Type B pancreatic cell (in vitro differentiated cells): ENCODE measurements at places on chromosomes 2 and 18.

DNA sequence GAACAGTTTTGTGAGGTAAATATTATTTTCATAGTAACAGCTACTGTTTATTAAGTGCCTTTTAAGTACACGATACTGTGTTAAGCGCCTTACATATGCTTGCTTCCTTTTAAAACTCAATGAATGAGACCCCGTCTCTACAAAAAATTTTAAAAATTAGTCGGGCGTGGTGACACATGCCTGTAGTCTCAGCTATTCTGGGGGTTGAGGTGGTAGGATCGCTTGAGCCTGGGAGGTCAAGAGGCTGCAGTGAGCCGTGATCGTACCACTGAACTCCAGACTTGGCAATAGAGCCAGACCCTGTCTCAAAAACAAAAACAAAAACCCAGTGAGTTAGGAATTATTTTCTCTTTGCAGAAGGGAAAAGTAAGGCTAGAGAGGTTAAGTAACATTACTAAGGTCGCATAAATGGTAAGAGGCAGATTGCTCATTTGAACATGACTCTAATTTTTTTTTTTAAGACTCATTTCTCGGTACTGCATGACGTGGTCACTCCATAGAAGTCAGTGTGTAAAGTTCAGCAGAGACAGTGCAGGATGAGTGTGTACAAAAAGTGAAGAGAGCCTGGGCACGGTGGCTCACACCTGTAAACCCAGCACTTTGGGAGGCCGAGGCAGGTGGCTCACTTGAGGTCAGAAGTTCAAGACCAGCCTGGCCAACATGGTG lies 1.1 kb downstream of the METAP1D start:
- no peak for DNase-seq

- DNase-seq, result peak; percentile 66
These were observed 86.5 kb downstream of the INHBB start for GRCh38 chr2:120432293-120432975.

- no peak for DNase-seq
These were observed 382.2 kb downstream of the CLIP4 start for GRCh38 chr2:29497375-29497774.

DNA sequence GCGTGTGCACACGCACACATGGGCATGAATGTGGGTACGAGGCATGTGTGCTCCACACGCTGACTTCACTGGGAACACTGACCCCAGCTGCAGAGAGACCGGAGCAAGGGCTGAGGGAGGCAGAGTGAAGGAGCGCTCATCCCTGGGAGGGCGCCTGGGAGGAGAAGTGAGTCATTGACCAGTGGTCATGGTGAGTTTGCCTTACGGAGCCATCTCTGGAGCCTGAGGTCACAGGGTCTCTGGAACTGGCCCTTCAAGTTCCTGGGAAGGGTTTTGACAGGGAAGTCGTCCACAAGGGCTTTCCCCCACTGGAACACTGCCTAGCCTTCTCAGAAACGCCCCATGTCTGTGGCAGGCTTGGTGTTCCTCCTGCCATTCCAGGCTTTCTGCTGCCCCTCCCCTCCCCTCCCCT lies 14.3 kb upstream of the TMEM185B start:
- no peak for DNase-seq

DNA sequence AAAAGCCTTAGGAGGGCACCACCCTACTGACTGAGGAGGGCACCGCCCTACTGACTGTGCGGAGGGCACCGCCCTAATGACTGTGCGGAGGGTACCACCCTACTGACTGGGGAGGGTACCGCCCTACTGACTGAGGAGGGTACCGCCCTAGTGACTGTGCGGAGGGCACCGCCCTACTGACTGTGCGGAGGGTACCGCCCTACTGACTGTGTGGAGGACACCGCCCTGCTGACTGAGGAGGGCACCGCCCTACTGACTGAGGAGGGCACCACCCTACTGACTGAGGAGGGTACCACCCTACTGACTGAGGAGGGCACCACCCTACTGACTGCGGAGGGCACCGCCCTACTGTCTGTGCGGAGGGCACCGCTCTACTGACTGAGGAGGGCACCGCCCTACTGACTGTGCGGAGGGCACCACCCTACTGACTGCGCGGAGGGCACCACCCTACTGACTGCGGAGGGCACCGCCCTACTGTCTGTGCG lies 150.2 kb upstream of the NFATC1 start:
- DNase-seq, result no peak

- no peak for DNase-seq
These were observed 185.3 kb downstream of the MYO1B start for GRCh38 chr2:191430476-191430875.

DNA sequence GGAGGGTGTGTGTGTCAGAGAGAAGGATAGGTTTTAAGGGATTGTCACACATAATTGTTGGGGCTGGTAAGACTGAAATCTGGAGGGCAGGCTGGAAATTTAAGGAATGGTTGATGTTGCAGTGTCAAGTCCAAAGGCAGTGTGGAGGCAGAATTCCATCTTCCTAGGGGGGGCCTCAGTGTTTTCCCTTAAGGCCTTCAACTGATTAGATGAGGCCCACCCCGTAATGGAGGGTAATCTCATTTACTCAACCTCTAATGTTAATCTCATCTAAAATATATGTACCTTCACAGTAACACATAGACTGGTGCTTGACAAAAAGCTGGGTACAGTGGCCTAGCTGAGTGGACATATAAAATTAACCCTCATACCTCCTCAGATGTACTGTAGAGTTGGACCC lies 30.9 kb upstream of the RPIA start:
- DNase-seq, result no peak

GRCh38 chr2:85937069-85937439 lies 48.3 kb upstream of the ST3GAL5 start:
- DNase-seq, result no peak

DNA sequence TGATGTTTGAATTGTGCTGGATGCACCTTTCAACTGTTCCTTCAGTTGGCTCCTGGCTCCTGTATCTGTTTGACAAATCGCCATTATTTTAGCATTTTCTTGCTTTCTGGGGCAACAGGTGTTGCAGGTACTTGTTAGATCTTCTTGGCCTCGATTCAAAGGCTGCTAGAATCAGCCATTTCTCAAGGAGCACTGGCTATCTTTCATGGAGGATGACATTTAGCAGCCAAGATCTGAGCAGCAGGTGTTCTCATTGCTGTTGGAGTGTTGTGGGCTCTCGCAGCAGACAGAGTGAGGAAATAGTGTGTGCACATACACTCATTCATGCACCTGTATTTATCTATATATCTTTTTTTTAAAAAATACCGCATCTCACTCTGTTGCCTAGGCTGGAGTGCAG lies 52.2 kb downstream of the INPP5D start:
- no peak for DNase-seq

DNA sequence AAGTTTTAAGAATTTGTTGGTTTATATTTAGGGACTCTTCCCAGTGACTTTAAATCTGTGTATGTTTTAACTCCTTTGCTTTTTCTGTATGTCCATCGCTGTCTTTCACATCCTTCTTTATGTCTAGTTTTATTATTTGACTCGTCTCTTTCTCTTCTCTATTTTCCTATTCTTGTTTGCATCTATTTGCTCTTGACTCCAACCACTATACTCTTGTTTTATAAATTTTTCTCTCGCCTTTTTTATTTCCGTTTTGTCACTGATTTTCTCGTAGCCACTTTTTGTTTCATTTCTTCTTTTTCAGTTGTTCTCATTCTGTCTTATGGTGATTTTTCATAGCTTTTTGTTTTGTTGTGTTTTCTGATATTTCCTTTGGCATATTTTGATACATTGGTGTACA lies 170.5 kb upstream of the NETO1 start:
- DNase-seq, result no peak

DNA sequence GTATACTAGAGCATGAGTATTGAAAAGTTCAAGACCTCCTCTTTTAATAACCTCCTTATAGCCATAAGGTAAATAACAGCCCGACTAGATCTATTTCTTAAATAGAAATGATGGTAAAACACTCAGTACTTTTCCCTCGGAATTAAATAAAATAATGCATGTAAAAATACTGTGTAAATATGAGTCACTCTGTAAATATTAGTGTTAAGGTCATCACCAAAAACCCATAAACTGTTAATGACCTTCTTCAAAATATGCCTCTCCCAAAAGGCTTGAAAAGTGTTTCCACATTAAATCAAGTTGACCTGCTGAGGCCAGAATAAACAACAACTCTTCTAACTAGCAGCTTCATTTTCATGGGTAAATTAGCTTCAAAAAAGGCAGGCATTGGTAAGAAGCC lies 25.3 kb upstream of the BZW1 start:
- DNase-seq, result no peak

- DNase-seq, result no peak
These were observed 118.8 kb downstream of the ABCA12 start for GRCh38 chr2:215019521-215020145.

DNA sequence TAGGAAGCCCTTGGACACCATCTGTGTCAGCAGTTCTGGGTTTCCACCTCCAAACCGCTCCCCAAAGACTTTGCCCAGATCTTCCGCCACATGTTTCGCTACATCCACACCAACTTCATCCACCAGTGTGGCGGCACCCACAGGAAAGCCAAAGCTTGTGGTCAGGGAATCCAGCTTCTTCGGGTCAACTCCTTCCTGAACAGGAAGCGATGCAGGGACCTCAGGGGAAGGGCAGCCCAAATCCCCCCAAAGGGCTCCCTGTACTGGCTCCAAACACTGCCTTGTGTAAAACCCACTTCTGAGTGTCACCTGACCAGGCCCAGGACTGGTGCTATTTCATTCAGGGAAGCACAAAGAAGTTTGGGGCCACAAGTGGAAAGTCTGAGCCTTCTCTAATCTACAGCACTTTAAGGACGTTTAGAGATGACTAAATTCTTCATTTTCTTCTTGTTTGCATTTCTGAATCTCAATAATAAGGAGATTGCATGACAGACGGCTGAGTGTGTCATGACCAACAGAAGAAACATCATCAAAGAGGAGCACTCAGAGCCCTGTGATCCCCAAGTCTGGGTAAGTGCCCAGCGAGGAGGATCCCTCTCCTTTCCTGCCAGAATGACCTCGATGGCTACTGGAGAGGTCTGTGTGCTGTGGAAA lies 20.8 kb downstream of the GAREM2 start:
- DNase-seq, result no peak

- no peak for DNase-seq
These were observed 2.3 kb upstream of the CHN1 start for GRCh38 chr2:175007510-175007909.

DNA sequence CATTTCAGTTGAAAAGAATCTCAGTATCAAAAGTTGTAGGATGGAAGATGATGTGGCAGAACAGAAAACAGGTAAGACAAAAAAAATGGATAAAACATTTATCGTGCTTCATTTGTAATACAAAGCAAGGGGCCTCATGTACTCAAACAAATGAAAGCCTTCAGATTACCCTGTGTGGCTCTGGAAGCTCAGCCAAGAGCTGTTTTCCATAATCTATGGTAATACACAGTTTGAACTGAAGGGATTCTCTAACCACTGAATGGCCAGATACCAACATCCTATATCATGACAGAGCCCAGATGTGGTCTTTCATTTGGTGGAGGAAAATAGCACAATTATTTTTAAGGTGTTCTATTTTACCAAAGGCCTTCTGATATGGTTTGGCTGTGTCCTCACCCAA lies 272.1 kb upstream of the RND3 start:
- no peak for DNase-seq

- no peak for DNase-seq
These were observed 844.3 kb downstream of the MBD2 start for GRCh38 chr18:53380063-53380639.

- peak; percentile 88 for DNase-seq
These were observed 289.2 kb downstream of the TNS1 start for GRCh38 chr2:217713395-217714286.

DNA sequence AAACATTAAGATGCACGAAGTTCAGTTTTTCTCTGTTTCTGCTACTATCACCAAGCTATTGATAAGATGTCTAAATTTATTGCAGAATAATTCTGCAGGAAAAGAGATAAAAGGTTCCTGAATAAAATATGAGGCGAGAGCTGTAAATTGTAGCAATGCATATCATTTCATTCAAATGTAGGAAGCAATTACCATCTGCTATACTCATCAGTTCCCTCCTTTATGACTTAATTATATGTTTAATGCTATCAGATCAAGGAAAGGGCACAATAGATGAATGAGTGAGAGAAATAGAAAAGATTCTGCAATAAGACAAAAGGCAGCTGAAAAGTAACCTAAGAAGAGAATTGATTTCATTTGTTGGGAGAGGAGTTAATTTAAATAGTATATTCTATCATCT lies 108.2 kb upstream of the GALNT5 start:
- no peak for DNase-seq

- no peak for DNase-seq
These were observed 125.8 kb upstream of the MYO3B start for GRCh38 chr2:170052151-170052550.

DNA sequence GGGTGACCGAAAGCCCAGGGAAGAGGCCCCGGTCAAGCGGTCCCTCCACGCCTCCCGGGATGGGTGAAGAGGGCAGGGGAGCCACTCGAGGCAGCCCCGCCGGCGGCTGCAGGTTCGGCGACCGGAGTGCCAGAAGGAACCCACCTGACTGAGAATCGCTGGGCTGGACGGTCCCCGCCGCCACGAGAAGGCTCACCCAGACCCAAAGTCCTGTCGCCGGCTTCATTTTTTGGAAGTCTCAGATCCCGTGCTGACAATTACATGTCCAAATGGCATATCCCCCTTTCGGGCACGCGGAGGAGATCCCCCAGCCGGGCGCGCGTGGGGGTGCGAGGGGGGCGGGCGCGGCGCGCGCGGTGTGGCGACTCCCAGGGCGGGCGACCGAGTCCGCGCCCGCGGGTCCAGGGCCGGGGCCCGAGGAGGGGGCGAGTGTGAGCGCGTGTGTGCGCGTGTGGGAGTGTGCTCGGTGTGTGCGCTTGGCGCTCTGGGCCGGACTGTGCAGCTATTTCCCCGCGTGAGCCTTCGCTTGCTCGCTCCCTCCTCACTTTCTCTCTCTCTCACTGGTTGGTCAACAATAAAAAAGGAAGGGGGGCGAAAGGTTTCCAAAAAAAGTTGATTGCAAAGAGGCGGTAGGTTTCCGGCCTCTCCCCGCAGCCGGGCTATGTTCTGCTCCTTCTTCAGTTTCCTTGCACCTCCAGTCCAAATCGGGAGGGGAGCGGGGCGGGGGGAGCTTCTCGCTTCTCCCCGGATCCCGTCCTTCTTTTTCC lies at the start of gene ERBB4:
TSS of gene ERBB4 (minus strand) at position 498 of the 767 bp plus-strand sequence. CDS start at position 226, 272 bp downstream.
- no peak for DNase-seq

DNA sequence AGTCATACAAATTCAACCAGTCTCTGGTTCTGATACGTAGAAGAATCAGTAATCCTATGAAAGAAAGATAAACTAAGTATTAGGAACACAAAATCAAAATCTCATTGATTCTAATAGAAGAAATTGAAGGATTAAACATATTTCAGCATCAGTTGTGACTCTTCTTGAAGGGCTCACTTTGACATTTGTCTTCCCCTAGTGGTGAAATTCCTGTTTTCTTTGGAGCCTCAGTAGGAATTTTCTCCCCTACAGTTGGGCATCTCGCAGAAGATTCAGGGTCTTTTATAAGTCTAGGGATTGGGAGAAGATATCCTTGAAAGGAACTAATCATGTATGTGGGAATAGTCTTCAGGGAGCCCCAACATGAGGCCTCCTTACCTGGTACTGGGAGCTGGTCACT lies 2.8 kb upstream of the CRYGB start:
- DNase-seq, result no peak
